Stromal cell of bone marrow (primary cell): ENCODE measurements at places on chromosomes 7 and 10.
A peak's percentile ranks its signal among the peaks of the same experiment; 100 is the strongest.

- no peak for DNase-seq
Measured at GRCh38 chr7:2084331-2084730, 148.4 kb downstream of the MAD1L1 start.

DNA sequence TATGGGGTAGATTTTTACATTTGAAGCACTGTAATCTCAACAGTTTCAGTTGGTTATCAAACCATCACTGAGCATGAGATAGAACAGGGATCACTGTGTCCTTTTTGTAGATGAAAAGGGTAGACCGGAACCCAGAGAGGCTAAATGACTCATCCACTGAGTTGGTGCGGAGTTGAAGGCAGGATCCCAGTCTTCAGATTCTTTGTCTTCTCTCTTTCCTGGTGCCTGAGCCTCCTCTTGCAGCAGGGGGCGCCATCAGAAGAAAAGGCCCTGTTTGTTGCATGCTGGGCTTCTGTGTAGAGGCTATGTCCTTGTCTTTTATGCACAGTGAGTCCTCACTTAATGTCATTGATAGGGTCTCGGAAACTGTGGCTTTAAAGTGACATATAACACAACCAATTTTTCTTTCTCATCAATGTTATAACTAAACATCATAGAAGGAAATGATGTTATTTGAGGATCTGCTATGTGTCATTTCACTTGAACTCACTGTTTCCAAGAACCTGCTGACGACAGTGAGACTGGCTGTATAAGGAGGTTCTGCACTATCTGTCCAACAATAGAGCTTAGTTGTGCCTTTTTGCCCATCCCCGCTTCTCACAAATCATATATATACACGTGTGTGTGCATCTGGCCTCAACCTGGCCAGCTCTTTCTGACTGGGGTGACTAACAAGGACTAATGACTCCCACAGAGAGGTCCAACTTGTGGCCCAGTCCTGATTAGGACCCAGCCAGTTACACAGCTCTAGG lies 14.3 kb downstream of the ZNF282 start:
- no peak for DNase-seq

GRCh38 chr10:71600849-71601248 lies 118.7 kb downstream of the C10orf105 start:
- DNase-seq: peak; percentile 93

GRCh38 chr7:47190462-47190861 lies 391.4 kb downstream of the TNS3 start:
- no peak for DNase-seq

DNA sequence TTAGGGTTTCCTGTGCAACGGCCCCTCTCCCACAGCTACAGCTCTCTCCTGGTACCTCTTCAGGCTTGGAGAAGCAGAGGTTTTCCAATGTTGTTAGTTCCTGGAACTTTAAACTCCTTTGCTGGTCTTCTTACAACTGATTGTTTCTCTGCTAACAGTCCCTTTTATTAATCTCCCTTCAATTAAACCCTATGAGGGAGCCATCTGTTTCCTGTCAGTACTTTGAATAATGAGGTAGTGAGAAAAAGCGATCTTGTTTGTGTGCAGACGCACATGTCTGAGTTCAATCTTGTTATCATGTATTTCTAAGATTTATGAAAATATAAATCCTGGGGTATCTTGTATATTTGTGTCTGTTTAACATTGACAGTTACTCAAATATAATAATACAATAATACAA lies 102.4 kb downstream of the MDFIC start:
- no peak for DNase-seq

DNA sequence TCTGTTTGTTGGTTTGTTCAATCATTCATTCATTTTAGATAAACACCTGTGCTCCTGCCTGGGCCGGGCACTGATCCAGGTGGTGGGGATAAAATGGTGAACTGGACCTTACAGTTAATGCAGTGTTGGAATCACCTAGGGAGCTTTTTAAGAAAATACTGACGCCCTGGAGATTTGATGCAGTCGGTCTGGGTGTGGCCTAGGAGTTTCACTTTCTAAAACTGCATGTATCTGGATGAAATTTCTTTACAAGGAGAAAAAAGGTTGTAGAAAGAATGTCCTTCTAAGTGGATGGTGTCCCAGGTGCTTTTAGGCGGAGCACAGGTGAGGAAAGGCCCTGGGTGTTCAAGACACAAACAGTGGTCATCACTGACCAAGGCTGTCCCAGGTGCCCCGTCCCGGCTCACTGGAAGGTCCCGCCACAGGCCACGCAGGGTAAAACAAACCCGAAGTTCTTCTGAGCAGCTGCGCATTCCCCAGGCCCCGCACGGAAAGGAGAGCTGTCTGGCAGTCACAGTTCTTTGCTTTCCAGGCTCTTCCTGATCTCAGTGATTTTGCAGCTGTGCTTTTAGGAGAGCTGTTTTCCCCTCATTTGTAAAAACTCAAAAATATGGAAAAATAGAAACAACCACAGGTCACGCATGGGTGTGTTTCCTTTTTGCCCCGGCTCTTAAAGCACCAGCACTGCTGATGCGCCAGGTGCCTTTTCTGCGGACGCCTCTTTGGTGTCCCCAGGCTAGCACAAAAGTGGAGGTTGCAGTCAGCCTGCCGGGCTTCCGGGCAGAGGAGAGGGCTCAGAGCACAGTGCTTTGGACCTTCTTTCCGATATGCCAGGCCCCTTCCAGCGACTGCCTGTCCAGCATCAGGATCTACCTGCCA lies 161.9 kb downstream of the GRK5 start:
- DNase-seq: no peak

DNA sequence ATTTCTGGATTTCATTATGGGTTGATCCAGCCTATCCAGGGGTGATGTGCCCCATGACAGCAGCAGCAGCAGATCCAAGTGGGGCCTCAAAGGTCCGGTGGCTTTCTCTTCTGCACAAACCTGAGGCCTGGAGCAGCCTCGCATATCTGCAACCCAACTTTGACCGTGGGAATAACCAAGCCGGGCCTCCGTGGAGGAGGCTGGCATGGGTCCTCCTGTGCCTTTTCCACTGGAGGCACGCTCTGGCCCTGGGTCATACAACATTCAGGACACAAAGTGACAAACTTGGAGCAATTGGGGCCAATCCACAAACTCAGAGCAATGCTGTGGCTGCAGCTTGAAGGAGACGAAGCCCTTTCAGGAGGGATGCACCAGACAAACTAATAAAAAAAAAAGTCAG lies 330.0 kb upstream of the MKI67 start:
- no peak for DNase-seq

- DNase-seq: no peak
Measured at GRCh38 chr10:118960157-118961090, 69.1 kb upstream of the NANOS1 start.

DNA sequence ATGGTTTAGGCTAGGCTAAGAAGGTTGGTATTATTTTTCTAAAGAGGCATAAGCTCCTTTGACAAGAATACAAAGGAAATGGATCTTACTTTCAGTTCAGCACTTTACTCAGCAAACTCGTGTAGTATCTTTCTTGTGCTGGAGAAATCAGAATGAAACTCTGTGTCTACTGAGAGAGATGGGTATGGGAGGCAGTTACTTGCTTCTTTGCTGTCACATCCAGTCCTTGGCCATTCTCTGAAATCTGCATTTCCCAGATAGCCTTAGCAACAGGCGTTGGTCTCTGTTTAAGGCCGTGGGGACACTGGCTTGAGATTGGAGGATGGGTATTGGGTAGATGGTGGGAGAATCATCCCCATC lies 180.5 kb downstream of the NRP1 start:
- DNase-seq: no peak

DNA sequence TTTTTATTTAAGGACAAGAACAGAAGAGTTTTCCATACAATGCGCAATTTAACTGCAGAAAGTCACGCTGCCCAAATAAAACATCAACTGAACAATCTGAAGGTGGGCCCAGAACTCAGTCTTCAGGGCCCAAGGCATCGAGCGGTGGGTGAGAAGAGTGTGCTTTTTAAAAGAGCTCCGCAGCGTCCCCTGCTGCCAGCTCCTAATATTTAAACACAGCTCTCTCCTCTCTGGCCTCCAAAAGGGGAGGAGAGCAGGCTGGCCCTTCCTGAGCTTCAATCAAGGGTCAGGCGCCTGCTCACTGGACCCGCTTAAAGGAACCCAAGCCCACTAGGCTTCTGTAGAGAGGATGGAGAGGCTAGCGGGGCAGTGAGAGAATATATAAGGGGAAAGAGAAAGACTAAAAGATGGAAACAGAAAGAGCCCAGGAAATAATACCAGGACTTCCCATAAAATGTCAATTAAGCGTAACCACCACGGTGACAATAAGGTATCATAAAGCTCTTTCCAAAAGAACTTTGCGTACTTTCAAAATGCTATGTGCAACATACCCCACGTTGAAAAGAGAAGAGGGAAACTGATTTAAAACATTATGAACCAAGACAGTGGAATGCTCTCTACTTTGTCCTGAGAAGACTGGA lies 2.8 kb downstream of the FAM53B start:
- DNase-seq: peak; percentile 61

- DNase-seq: no peak
Measured at GRCh38 chr10:128573281-128573845, 447.1 kb upstream of the MKI67 start.

DNA sequence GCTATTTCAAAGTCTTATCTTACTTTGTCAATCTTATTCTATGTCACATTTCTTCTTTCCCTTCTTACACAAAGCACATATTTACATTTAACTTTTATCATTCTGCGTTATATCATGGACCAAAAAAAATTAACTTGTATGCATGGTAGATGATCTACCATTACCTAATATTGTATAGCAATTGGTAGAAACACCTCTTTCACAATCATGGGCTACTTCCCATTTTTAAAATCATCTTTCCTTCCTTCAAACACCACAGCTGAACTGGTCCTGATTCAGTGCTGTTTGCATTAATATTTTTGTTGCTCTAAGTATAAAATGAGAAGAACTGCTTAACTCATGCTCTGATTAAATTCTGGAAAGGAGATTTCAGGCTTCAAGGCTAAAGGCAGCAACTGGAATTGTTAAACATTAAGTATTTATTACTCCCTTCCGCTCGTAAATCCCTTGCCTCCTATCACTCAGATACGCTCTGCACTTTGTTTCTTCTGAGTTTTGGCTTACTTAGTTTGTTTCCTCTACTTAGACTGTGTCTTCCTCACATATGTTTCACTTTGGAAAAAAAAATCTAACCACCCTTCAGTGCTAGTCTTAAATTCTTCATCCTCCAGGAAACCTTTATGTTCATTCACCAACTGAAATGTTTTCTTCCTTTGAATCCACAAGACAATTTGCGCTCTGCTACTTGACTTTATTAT lies 901.4 kb downstream of the PCDH15 start:
- DNase-seq: no peak

DNA sequence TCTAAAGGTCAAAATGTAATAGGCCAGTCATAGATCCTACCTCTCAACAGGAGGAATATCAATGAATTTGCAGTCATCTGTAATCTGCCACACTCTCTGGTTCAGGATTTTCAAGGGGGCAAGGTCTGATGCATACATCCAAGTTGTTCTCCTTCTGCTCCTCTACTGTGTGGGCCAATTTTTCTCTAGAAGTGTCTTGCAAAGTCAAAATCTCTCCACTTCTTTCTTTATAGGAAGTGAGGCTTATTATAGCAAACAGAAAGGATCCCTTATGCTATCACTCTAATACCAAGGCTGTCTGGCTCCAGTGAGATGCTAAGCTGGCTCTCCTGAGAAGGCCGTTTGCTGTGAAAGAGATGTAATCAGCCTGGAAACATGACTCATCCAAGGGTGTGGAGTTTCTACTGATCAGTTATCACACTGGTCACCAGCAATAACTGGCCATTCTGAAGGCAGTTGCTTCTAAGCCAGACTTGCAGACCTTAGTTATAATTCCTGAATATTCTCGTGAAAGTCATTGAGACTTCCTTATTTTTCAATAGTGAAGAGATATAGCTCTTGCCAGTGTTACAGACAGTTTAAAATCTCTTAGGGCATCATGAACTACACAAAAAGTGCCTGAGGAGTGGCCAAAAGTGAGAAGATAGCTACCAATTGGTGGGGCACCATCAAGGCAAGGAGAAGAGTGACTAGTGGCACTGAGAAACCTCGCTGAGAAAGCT lies 43.2 kb upstream of the LRGUK start:
- peak; percentile 13 for DNase-seq

GRCh38 chr10:12081879-12082557 lies 13.3 kb downstream of the DHTKD1 start:
- no peak for DNase-seq

- DNase-seq: no peak
Measured at GRCh38 chr10:94407668-94408067, 5.3 kb downstream of the TBC1D12 start.

DNA sequence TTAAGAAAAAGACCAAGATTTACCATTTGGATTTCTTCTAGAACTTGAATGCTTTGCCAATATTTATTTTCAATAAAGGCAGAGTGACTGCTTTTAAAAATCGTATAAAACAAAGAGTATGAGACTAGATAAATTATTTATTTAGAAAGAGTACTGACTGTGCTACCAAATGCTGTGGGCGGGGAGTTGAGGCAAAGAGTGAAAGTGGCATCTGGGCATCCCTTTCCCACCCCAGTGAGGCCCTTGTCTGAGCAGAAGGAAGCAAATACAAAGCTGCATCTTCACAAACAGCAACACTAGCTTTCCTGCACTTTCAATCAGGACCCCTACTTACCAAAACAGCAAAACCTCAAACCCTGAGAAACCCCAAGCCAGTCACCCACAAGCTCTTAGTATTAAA lies 34.9 kb downstream of the ITGB1 start:
- no peak for DNase-seq

DNA sequence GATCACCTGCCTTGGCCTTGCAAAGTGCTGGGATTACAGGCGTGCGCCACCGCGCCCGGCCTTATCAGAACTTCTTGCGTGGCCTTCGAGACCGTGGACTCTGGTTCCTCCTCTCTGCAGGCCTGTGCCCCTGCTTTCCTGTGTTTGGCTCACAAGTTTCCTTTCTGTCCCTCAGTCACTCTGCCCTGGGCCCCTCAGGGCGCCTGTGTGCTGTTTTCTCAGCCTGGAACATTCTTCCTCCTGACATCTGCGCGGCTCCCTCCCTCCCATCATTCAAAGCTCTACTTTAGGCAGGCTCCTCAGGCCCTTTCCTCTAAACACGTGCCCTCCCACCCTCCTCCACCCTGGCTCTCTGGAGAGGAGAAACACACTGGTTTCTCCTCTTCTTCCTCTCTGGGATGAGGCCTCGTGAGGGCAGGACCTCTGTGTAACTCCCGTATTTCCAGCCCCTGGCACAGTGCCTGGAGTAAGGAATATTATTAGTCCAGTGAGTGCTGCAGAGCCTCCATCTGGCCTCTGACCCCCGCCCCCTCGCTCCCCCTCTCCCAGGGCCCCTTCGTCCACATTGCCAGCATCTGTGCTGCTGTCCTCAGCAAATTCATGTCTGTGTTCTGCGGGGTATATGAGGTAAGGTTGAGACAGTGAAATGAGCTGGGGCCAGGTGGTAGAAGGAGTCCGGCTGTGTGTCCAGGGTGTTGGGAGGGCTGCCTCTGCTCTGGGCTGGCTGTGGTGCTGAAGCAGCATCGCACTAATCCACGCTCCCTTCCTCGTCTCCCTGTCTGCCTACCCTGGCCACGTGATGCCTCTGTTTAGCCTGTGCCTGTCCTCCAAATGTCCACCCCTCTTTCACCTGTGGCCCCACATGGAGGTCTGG lies 7.1 kb downstream of the CLCN1 start:
- DNase-seq: no peak

- DNase-seq: no peak
Measured at GRCh38 chr7:123398921-123399320, 135.5 kb downstream of the IQUB start.
